ENCODE measurements at places on chromosomes 6 and 20.
A peak's percentile ranks its signal among the peaks of the same experiment; 100 is the strongest.

DNA sequence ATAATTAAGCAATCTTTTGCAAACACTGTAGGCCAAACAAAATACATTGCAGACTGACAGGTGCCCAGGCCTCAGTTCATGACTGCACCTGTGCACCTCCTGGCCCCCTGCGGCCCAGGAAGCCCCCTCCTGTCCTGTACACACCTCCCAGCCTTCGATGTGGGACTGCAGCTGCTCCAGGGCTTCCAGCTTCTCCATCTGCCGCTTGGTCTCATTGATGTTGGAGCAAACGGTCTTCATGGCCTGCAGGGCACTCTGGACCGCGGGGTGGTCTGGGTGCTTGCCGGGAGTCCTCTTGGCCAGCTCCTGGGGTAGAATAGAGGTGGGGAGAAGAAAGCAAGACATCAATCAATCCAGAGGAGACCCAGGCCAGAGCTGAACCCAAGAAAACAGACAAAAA is 119.7 kb downstream of the PREX1 start:
- DNase-seq: peak; percentile 21

DNA sequence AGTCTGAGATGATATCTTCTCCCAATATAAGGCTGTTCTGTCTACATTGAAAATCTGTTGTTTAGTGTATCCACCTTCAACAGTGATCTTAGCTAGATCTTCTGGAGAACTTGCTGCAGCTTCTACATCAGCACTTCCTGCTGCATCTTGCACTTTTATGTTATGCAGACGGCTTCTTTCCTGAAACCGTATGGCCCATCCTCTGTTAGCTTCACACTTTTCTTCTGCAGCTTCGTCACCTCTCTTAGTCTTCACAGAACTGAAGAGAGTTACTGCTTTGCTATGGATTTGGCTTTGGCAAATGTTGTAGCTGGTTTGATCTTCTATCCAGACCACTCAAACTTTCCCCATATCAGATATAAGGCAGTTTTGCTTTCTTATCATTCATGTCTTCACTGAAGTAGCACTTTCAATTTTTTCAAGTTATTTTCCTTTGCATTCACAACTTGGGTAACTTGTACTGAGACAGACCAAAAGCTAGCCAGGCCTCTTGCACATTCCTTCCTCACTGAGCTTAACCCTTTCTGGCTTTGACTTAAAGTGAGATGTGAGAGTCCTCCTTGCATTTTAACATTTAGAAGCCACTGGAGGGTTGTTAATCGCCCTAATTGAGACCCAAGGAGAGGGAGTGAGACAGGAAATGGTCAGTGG is 110.1 kb downstream of the PREP start:
- DNase-seq: no peak

DNA sequence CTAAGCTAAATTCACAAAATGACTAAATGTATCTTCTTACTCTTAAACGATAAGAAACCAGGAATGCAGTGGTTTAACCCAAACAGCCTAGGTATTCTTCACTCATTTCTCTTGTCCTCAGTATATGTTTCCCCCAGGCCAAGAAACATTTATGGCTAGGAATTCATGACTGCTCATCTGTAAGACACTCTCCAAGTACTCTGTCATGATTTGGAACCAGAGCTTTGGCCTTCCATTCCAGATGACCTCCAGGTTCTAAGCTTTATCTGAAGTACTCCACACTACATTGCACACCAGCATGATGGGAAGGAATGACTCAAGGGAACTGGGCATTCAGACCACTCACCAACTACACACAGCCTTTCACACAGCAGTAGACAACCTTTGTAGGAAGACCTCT is 29.3 kb downstream of the NT5E start:
- DNase-seq: no peak

DNA sequence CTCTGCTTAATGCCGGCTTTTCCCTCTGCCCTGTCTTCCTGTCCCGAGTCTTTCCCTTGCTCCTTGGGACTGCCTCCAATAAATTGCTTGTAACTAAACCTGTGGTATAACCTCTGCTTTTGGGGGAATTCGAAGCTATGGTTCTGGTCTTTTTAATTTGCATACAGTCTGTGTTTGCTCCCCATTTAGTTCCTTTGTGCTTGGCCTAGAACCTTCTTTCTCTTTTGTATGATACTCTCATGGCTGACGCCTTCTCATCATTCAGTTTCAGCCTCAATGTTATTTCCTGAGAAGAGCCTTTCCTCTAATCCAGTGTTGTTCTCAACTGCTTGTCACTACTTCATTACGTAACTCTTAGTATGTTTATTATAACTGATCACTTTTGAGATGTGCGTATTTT is 248.0 kb downstream of the PHF3 start:
- DNase-seq: no peak

DNA sequence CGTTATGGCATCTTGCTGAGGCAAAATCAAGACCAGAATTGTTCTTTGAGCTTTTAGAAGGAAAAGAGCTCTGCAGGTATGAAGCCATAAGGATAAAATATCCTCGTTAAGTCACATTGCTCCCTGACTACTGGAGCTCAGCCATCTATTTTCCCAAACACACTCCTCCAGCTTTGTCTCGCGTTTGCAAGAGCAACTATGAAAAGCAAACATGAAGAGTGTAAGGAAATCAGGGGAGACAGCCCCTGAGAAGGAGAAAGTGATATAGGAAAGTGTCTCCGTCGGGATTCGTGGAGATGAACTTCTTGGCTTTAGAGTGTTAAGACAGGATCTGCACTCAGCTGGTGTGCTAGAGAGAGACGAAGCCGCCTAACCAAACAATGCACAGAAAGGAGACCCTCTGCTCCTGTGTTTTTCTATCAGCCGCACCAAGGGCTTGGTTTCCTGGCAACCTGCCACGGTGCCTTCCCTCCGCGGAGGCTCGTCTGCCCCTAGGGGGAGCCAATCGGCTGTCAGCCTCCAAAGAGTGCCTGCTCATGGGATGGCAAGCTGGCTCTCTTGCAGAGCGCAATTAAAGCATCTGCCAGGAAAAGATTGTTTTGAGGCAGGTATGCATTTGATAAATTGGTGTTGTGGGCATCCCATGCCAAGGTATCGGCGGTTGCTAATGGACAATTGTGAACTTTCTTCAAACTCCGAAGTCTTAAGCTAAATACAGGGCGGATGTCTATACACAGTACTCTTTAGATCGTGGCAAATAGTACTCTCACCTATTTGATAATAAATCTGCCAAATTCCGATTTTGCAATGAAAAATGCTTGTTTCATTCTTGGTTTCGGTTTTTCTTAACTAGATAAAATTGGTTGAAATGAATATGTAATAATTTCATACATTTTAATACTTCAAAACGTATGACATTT is 603.2 kb downstream of the RNF144B start:
- DNase-seq: peak; percentile 32

GRCh38 chr20:48448666-48449600 is 378.9 kb downstream of the PREX1 start:
- no peak for DNase-seq

- DNase-seq: no peak
These were observed 38.2 kb downstream of the ELMO2 start for GRCh38 chr20:46367967-46368901.

- DNase-seq: no peak
These were observed 18.5 kb downstream of the FRMD1 start for GRCh38 chr6:168060521-168060931.

- no peak for DNase-seq
These were observed 31.3 kb upstream of the CCDC167 start for GRCh38 chr6:37531026-37531425.

All from activated naive CD8-positive, alpha-beta T cell treated with anti-CD3 and anti-CD28 coated beads, Interleukin-2, amount 10 ng/mL, durations not matched to agents 7 days and 5 days (primary cell).